Activated CD8-positive, alpha-beta memory T cell treated with anti-CD3 and anti-CD28 coated beads for 48 hours (primary cell): ENCODE measurements at places on chromosomes 3 and 15.
A peak's percentile ranks its signal among the peaks of the same experiment; 100 is the strongest.

GRCh38 chr3:51777985-51778384, 1.1 kb downstream of the IQCF6 start:
- DNase-seq = no peak

DNA sequence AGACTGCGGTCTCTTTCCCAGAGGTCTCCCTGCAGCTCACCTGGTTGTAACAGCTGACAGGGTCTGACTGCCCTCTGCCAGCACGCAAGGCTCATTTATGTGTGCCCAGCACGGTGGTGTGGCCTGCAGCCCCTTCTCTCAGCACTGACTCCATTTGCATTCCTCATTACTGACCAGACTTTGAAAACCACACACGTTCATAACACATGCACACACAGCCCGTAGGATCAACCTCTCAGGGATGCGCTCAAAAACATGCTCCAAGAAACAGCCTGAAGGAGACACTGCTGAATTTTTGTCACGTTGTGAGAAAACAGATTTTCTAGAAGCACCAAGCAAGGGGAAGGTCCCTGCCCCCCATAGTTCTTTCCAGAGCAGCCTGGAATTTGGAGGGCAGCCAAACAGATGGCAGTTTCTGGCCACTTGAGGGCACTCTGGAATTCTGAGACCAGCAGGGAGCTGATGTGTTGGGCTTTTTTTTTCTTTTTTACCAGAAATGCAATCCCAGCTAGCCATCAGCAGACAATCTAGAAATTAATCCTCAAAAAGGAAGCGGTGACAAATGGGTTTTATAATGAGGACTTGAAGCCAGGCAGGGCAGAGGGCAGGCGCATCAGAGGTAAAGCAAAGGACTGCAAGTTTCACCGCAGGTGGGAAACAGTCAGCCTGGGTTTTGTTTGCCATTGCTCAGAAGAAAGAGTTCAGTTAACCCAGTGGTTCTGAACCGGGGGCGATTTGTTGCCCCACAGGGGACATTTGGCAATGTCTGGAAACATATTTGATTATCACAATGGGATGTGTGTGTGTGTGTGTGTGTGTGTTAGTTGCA, 170.5 kb upstream of the PROK2 start:
- no peak for DNase-seq

DNA sequence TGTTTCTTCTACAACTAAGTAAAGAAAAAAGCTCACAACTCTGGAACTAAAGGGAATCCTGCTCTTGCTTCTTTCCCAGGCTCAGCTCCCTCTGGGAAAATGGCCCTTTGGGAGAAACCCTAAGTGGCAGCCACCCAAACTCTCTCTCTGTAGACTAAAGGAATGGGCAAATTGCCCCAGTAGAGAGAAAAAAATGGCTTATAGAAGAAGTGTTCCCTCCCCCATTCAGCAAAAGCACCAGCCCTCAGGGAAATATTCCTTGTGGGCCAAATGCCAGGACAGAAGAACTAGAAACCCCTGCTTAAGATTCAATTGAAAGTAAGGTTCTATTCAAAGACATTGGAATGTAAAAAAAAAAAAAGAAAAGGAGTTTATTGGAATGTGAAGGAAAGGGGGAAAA, 603.7 kb upstream of the ALCAM start:
- no peak for DNase-seq

- no peak for DNase-seq
These were observed 61.1 kb downstream of the AMOTL2 start for GRCh38 chr3:134312873-134313846.

- no peak for DNase-seq
These were observed 21.3 kb upstream of the RAD18 start for GRCh38 chr3:8984526-8984925.

- no peak for DNase-seq
These were observed 40.3 kb downstream of the ZBTB38 start for GRCh38 chr3:141408596-141408995.

DNA sequence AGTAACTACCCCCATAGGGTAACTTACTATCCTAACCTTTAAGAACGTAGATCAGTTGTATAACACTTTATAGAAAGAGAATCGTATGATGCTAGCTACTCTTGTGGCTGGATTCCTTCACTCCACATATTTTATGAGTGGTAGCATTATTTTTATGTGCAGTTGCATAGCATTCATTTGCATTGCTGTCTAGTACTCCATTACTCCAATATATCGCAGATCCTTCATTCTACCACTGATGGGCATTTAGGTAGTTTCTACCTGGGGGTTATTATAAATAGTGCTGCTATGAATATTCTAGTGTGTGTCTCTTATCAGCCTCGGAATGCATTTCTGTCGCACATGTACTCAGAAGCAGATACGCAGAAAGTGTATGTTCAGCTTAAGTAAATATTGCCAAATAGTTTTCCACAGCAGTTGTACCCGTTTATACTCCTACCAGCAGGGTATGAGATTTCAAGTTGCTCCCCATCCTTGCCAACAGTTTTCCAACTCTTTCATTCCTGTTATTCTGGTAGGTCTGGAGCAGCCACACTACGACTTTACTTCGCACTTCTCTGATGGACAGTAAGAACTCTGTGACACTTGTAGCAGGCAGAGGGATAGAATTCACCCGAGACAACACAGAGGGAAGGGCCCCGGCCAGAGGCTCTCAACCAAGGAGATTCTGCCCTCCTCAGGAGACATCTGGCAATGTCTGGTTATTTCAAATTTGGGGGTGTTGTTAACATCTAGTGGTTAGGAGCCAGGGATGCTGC, 9.8 kb upstream of the VGLL4 start:
- DNase-seq = no peak

DNA sequence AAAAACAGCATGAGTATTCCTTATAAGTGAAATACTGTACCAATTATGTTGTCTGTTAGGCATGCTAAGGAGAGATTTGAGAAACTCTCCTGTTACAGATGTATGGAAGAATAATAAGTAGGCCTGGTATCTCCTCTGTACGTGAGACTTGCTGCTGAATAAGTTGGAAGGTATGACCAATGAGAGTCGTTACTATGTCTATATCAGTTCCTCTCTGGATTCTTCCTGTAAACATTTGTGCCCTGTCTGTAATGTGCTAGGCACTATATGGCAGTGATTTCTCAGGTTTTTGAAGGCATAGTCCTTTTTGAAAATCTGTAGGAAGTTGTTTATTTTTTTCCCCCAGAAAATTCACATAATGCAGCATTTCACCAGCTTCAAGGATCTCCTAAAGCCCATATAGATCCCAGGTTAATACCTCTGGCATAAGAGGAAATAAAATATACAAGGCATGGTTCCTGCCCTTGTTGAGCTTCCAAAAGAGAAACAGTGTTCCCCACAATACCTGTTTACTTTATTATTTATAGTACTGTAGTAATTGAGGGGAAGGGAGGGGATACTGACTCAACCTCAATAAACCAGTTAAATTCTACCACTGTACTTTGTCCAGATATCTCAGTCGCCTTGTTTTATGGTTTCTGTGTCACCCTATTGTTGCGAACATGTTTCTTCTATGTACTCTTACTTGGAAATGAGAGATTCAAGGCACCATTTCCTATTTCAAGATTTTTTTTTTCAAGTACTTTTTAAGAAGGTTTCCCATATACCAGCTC, 28.6 kb downstream of the MAP2K5 start:
- no peak for DNase-seq

DNA sequence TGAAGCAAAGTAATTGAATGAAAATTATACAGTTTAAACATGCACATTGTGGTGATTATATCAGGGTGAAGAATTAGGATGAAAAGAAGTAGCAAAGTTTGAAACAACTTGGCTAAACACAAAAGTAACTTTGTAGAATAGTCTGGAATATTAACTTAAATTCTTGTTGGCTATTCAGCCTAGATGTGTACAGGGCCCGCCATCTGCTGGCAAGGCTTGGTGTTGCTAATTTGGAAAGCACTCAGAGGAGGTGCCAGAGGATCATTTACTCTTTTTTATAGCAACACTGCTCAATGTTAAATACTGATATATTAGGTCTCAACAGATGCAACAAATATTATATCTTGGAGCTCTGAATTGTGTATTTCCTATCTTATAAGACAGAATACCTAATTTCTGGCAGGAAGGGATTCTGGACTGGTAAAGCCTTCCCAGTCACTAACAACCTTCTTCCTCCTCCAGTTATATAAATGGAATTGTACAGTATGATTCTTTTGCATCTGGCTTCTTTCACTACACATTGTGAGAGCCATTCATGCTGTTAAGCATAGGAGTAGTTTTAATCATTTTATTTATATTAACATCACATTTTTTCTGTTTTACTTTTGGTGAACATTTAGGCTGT, 36.1 kb downstream of the TTC23 start:
- peak; percentile 18 for DNase-seq

DNA sequence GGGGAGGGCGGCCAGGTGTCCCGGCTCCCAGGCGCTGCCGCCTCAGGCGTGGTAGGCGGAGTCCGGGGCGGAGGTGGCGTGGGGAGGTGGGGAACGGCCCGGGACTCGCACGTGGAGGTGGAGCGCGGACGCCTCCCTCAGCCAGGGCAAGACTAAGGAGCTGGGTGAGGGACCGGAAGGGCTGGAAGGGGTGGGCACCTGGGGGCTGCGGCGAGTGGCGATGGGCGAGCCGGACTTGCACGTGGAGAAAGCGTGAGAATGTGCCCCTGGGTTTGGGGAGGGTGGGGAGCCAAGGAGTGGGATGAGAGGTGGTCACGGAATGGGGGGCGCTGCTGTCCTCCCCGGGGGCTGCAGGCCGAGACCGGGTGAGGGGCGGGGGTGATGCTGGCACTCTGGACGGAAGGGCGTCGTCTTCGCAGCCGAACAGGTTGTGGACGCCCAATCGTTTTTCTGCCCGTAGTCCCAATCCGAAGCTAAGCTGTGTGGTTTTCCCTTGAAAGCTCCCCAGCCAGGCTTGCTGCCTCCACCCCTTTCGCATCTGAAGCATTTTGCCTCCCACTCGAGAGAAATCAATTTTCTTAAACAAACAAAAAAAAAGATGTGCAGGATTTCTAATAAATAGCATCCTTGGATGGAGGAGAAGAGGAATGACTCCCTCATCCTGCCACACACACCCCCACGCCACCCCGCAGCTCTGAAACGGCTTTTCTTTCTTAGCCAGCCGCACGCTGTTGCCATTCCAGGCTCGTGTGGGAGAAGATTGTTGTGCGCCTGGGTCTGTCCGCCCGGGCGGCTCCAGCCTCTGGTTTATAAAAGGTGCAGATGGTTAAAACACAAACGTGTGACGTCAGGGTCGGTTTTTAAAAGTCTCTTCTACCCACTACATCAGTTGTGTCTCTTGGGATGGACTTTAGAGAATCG, 62.5 kb upstream of the ANKRD28 start:
- DNase-seq = peak; percentile 38

DNA sequence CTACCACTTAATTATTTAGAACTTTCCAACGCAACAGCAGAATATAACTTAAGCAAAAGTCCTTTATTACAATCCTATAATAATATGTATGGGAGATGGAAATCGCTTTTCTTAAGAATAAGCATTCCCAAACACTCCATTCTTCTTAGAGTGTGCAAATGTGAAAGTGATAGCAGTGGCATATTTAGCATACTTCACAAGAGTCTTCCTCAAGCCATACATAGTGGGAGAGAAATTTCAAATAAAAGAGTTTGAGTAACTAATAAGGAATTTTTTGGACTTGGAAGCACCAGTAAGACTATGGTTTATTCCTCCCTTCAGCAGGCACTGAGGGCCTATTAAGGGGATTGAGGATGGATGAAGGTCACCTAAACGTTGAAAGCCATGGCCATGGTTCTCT, 22.1 kb upstream of the BNC1 start:
- no peak for DNase-seq

- DNase-seq = no peak
These were observed 30.1 kb downstream of the FNDC3B start for GRCh38 chr3:172069478-172069877.

DNA sequence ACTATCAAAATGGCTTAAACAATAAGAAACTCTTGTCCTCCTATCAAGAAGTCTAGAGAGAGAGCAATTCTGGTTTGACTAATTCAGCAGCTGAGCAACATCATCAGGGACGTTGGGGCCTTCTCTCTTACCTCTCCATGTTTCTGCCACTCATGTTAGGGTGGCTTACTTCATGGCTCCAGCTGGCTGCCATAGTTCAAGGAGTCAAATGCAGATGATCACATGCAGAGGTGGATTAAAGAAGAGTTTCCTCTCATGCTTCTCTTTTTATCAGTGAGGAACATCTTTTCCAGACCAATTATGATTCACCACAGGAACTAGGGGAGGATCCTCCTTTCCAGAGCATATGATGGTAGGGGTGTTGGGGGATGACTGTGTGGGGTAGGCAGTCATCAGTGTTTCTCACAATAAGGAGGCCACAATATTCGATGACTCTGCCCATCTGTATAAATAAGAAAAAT, 45.5 kb downstream of the NEK11 start:
- DNase-seq = no peak

- no peak for DNase-seq
These were observed 150.7 kb downstream of the FOXB1 start for GRCh38 chr15:60154764-60155325.

DNA sequence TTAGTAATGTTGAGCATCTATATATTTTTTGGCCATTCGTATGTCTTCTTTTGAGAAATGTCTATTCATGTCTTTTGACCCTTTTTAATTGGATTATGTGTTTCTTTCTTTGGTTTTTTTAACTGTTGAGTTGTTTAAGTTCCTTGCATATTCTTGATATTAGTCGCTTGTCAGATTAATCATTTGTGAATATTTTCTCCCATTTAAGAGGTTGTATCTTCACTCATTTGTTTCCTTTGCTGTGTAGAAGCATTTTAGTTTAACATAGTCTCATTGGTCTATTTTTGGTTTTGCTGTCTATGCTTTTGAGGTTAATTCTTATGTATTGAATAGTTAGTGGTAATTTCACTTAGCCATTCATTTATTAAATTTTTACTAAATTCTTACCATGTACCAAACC, 283.8 kb downstream of the ZPLD1 start:
- DNase-seq = no peak

- peak; percentile 31 for DNase-seq
These were observed 14.9 kb downstream of the LIPH start for GRCh38 chr3:185537369-185537970.

- DNase-seq = no peak
These were observed 204.0 kb upstream of the BCL6 start for GRCh38 chr3:187949093-187949820.

DNA sequence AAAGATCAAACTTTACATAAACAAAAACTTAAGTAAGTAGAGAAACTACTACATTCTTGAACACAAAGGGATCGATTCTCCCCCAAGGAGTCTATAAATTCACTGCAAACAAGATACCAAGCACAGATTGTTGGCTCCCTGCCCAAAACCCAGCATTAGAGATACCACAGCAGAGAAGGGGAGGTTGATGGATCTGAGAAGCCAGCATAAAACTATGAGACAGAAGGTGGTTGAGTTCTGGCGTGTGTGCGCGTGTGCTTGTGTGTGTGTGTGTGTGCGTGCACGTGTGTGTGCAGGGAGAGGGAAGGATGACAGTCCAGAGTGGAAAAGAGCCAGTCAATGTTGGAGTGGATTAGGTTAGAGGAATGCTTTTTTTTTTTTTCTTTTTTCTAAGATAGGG, 143.2 kb upstream of the PRR20G start:
- no peak for DNase-seq

GRCh38 chr3:31389939-31390338, 142.8 kb upstream of the STT3B start:
- no peak for DNase-seq
